Forelimb muscle (tissue), 1 donor: ENCODE measurements at places on chromosomes 2 and 18. TPM values are rescaled to one million over a fixed set of nuclear protein-coding genes. Genes with fewer than 3 reads are reported as not detected.

Gene ABCB11
- not detected for polyA plus RNA-seq

Gene MAPRE3
- polyA plus RNA-seq: 28.0 TPM

Gene EFR3B
- polyA plus RNA-seq: 5.9 TPM

Gene AQP12B
- polyA plus RNA-seq: 1.1 TPM

Gene CD8B2
- 0.04 TPM for polyA plus RNA-seq
